Cardiac septum (tissue), 1 donor: ENCODE measurements at places on chromosomes 12 and 14.

GRCh38 chr14:58315606-58316005 lies 17.3 kb downstream of the ARID4A start:
- DNase-seq, result no peak

DNA sequence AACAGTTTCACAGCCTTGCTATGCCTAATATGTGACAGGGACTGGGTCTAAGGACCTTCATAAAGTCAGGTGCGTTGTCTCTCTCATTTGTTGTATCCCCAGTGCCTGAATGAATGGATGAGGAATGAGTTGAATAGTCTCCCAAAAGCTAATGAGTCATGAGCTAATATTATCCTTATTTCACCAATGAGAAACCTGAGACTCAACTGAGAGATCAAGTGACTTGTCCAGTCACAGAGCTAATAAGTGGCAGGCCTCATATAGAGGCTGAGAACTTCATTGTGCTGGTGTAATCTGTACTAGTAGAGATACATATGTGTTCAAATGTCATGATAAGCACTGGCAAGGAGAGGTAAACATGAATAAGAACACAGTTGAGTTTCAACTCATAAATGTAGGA lies 612.4 kb downstream of the NRXN3 start:
- no peak for DNase-seq

GRCh38 chr14:55129086-55129427 lies at the start of gene LGALS3:
Gene LGALS3, plus strand, starts transcription at chr14:55129252. Its CDS starts 8,122 bp downstream, at chr14:55137374.
- peak; percentile 91 for DNase-seq

- DNase-seq, result no peak
These were observed 506 bp downstream of the CRY1 start for GRCh38 chr12:107092669-107093416.

- no peak for DNase-seq
These were observed 5.9 kb downstream of the GOLGA5 start for GRCh38 chr14:92800012-92800411.

DNA sequence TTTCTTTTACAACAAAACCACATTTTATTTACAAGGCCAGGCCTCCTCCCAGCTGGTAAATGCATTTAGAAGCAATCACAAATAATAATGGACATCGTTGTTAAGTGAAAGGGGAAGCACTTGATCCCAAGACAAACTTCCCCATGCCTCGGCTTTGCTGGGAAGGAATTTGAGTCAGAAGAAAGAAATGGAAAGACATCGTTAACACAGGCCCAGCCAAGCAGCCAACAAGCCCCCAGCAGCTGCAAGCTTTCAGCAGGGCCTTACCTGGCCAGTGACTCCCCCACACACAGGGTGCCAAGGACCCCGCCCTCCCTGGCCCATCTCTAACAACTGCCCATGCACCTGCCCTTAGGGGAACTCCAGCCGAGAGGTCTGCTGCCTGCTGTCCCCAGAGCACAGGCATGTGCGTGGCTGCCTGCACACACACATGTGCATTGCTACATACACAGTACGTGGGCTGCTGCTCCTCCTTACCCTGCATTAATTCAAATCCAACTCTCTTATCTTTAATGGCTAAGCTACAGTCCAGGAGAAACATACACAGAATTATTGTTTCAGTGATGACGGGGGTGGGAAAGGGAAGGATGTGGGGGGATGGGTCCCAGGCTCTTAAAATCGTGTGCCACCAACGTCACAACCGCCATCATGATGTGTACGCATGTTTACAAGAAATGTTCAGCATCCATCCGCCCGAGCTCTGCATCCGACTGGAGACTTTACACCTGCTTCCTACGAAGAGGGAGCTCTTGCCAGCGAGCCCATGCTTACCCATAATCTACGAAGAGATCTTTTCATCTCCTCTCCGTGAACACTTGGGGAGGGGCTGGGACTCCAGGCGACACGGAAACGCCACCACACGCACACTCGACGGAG lies 9.8 kb downstream of the BCL11B start:
- no peak for DNase-seq

DNA sequence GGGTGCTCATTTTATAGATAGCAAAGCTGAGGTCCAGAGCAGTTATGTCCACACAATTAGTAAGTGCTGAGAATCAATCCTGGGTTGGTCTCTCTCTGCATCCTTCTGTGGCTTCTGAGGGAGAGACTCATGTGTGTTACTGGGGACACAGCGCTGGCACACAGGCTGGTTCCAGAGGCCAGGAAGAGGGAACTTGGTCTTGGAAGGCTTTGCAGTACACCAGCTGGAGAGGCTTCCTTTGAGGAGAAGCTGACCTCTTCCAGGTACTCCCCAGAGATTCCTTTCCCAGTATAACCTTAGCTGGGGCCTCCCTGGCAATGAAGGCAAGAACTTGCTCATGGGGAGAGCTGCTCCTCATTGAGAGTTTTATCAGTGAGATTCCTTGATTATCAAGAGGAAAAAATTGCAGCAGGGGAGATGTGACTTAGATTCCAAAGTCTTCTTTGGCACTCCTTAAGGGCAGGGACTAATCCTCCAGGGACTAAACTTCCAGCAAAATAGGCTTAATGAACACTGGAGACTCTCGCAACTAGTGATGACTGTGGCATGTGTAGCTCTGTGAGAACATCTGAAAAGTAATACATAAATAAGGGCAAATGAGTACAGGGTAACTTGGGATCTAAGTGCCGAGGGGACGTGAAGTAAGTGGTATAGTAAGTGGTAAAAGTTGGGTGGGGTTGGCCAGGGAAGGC lies 13.9 kb upstream of the KRT80 start:
- peak; percentile 39 for DNase-seq

DNA sequence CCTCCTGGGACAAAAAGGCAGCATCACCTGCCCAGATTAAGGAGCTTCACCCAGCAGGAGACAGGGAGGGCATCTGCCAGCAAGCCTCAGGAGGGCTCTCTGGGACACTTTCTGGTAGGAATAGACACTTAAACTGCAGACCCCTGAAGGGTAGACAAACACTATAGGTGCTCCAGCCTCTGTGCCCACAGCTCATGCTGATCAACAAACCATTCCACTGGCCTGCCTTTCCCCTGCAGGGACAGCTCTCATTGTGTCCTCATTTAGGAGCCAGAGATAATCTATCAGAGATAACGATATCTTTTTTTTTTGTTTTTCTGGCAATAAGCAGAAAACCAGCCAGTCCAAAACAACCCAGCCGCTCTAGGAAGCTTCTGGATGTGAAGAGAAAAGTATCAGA lies 251.8 kb upstream of the CCDC196 start:
- DNase-seq, result no peak

- no peak for DNase-seq
These were observed 65.2 kb downstream of the ARL6IP4 start for GRCh38 chr12:123045678-123046077.

DNA sequence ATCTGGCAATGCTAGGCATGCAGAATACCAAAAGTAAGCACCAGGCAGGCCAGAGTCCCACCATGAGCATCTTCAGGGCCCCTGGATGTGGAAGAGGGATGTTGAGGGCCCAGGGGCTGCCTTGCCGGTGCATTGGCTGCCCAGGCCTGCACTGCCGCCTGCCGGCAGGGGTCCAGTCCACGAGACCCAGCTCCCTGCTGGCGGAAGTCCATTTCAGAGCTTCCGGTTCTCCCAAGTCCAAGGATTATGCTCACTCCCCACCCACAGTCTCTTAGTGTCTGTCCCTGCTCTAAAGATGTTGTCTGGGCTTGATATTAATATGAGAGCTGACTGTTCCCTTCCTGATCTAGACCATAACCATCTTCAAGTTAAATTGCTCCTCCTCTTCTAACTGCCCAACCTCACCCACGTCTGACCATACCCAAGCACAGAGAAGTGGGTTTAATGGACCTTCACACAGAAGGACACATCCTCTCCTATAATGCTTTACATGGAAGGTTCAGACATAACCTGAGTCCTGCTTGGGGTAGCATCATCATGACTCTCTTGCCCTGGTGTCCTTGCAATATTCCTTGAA lies 117.4 kb downstream of the DAD1 start:
- DNase-seq, result no peak
